ENCODE measurements at places on chromosomes 7 and 10.

- no peaks in the 10 kb centered on the region for H3K36me3 ChIP-seq
- H3K4me3 ChIP-seq: no peak overlapping the region
- H3K4me1 ChIP-seq: no peaks in the 10 kb centered on the region
- DNase-seq: no peak
Measured at GRCh38 chr10:90398566-90398965, 459.3 kb downstream of the HTR7 start.

DNA sequence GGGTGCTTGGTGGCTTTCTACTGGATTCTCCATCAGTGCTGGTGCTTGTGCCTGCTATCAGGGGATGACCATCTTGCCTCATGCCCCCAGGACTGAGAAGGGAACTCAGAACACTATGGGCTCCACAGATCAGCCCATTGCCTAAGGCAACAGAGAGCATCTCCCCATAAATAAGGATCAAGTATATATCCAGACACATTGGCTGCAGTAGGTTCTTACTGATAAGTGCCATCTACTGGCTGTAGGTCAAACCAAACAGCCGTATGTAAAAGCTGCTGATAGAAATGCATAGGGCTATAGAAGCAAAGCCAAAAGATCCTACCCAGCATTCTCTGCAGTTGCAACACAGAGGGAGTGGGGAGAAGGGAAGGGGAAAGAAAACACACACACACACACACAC is 153.7 kb downstream of the CDK14 start:
- H3K36me3 ChIP-seq: no peaks in the 10 kb centered on the region
- H3K27ac ChIP-seq: no peak overlapping the region
- no peak overlapping the region for H3K4me3 ChIP-seq
- no peak for DNase-seq
- H3K27me3 ChIP-seq: no peaks in the 10 kb centered on the region

GRCh38 chr10:104255311-104255981 is 754 bp downstream of the GSTO1 start:
- peaks cover 30% of the 10 kb centered on the region for H3K36me3 ChIP-seq
- peak overlapping the region; percentile 96 for H3K4me3 ChIP-seq
- peak overlapping the region; percentile 91 for H3K27ac ChIP-seq
- H3K27me3 ChIP-seq: peaks cover 8% of the 10 kb centered on the region
- DNase-seq: peak; percentile 70
- peaks cover 54% of the 10 kb centered on the region for H3K4me1 ChIP-seq

- H3K36me3 ChIP-seq: no peaks in the 10 kb centered on the region
- H3K4me1 ChIP-seq: no peaks in the 10 kb centered on the region
- H3K27ac ChIP-seq: no peak overlapping the region
- no peak overlapping the region for H3K4me3 ChIP-seq
- no peak for DNase-seq
Measured at GRCh38 chr10:64396105-64396708, 875.0 kb downstream of the REEP3 start.

- H3K27me3 ChIP-seq: no peaks in the 10 kb centered on the region
- H3K4me1 ChIP-seq: no peaks in the 10 kb centered on the region
- H3K36me3 ChIP-seq: no peaks in the 10 kb centered on the region
- no peak for DNase-seq
Measured at GRCh38 chr7:114153700-114154099, 234.9 kb upstream of the PPP1R3A start.

- H3K27ac ChIP-seq: no peak overlapping the region
- H3K27me3 ChIP-seq: peaks cover 27% of the 10 kb centered on the region
- H3K36me3 ChIP-seq: no peaks in the 10 kb centered on the region
- H3K4me3 ChIP-seq: no peak overlapping the region
- no peak for DNase-seq
Measured at GRCh38 chr10:13847201-13847631, 260.5 kb downstream of the PRPF18 start.

- no peaks in the 10 kb centered on the region for H3K36me3 ChIP-seq
- no peak for DNase-seq
- H3K27ac ChIP-seq: no peak overlapping the region
- H3K4me3 ChIP-seq: no peak overlapping the region
- no peaks in the 10 kb centered on the region for H3K4me1 ChIP-seq
Measured at GRCh38 chr7:95213809-95214492, 110.4 kb downstream of the PON1 start.

GRCh38 chr7:36742911-36743775 is 18.8 kb upstream of the AOAH start:
- no peak overlapping the region for H3K4me3 ChIP-seq
- peaks cover 24% of the 10 kb centered on the region for H3K4me1 ChIP-seq
- no peaks in the 10 kb centered on the region for H3K27me3 ChIP-seq

GRCh38 chr7:114785496-114785895 is 136.4 kb upstream of the MDFIC start:
- peaks cover 2% of the 10 kb centered on the region for H3K36me3 ChIP-seq
- peak overlapping the region; percentile 81 for H3K27ac ChIP-seq
- no peak for DNase-seq
- no peak overlapping the region for H3K4me3 ChIP-seq
- H3K4me1 ChIP-seq: peaks cover 34% of the 10 kb centered on the region
- no peaks in the 10 kb centered on the region for H3K27me3 ChIP-seq

GRCh38 chr7:139351027-139351426 is 8.7 kb upstream of the LUC7L2 start:
- no peaks in the 10 kb centered on the region for H3K27me3 ChIP-seq
- H3K27ac ChIP-seq: peak overlapping the region; percentile 14
- peaks cover 28% of the 10 kb centered on the region for H3K36me3 ChIP-seq
- peaks cover 11% of the 10 kb centered on the region for H3K4me1 ChIP-seq
- no peak overlapping the region for H3K4me3 ChIP-seq

DNA sequence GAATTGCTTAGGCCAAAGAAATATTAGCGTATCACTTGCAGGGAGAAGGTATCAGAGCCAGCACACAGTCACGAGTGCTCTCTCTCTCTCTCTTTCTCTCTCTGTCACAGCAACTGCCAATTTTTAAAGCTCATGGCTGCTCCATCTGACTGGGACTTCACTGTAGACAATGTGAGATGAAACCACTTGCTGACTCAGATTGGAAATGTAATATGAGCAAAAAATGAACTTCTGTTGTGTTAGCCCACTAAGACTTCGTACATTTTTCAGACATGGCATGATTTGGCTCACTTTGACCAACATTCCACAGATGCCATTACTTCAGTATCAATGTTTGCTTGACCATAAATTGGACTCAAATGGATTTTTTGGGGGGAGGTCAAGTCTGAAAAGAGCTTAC is 68.1 kb downstream of the DGKB start:
- H3K36me3 ChIP-seq: no peaks in the 10 kb centered on the region
- no peak overlapping the region for H3K27ac ChIP-seq
- H3K4me3 ChIP-seq: no peak overlapping the region
- DNase-seq: no peak

DNA sequence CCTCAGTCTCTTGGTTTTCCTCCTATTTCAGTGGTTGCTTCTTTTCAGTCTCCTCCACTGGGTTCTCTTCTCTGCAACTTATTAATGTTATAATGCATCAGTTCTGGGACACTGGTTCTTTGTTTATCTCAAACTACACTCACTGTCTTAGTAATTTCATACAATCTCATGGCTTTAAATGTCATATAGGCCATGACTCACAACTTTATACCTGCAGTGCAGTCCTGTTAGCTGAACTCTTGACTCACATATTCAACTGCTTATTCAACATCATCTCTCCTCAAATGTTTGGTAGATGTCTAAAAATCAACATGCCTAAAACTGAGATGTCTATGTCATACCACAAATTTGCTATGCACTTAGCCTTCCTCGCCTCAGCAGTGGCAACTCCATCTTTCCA is 101.2 kb upstream of the PALS2 start:
- no peak overlapping the region for H3K27ac ChIP-seq
- no peaks in the 10 kb centered on the region for H3K36me3 ChIP-seq
- H3K4me3 ChIP-seq: no peak overlapping the region
- no peaks in the 10 kb centered on the region for H3K4me1 ChIP-seq
- DNase-seq: no peak
